ENCODE measurements at places on chromosomes 3 and 15. TPM values are rescaled to one million over a fixed set of nuclear protein-coding genes. Genes with fewer than 3 reads are reported as not detected.

- no peak for DNase-seq
These were observed 45.0 kb downstream of the MED12L start for GRCh38 chr3:151130428-151130827.

Gene POLG
- total RNA-seq, result 58.3 TPM

DNA sequence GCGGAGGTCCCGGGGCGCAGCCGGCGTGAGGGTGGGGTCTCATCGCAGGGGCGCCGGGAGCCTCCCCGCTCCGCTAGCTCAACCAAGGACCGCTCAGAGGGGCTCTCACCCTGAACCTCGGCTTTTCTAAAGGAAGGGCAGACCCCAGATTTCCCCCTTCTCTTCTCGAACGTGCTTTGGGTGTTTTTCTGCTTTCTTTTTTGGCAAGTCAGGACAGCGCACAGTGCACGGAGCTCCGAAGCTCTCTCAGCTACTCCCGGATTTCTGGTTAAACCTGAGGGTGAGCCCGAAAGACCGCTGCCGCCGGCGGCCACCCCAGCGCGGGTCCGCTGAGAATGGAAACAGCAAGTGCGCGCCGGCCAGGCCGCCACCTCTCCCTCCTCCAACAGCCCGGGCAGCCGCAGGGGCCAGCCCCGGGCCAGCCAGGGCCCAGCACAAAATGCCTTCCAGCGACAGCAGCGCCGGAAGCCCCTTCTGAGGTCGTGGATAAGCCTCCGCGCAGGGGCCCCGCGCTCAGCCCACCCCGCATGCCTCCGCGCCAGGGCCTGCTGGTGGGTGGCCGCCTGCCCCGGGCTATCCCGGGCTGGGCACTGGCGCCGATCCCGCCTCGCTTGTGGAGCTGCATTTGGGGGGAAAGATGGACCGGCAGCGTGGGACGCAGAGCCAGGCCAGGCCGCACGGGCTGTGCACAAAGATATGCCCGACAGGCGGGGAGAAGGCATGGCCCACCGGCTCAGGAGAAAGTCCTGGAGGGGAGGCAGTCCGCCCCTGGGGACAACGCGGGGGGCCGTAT, 8.2 kb upstream of the OCA2 start:
- DNase-seq, result no peak

- DNase-seq, result no peak
These were observed 1.8 kb downstream of the LIMD1 start for GRCh38 chr3:45596290-45596791.

Gene ISG20
- 2.9 TPM for total RNA-seq

- no peak for DNase-seq
These were observed 198.7 kb downstream of the CNTN3 start for GRCh38 chr3:74415731-74416130.

Gene NOX5
- 0.50 TPM for total RNA-seq

Gene POU1F1
- not detected for total RNA-seq

Gene ROBO2
- total RNA-seq, result 0.67 TPM

DNA sequence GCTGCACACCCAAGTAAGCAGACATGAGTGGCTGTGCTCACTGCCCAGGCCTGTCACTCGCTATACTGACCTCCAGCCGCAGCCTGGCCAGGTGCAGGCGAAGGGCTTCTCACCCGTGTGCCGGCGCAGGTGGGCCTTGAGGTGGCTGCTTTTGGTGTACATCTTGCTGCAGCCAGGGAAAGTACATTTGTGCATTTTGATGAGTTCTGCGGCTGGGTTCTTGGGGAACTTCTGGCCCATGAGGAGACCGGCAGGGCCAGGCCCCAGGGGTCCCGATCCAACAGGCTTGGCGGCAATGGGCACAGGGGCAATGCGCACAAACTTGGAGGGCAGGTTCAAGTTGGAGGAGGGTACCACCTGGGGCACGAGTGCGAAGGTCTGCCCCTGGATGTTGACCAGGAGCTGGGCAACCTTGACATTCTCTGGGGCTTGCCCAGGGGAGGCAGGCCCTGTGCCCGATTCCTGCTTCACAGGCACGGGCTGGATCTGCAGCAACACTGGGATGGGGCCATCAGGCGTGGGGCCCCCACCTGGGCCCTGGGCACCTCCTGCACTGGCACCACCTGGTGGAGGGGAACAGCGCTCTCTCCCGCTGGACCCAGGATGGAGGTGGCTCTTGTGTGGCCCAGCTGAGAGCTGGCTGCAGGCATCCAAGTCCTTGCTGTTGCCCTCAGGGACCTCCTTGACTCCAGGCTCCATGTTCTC, 5.3 kb downstream of the KLF15 start:
- no peak for DNase-seq

Gene TRANK1
- total RNA-seq, result 0.56 TPM

DNA sequence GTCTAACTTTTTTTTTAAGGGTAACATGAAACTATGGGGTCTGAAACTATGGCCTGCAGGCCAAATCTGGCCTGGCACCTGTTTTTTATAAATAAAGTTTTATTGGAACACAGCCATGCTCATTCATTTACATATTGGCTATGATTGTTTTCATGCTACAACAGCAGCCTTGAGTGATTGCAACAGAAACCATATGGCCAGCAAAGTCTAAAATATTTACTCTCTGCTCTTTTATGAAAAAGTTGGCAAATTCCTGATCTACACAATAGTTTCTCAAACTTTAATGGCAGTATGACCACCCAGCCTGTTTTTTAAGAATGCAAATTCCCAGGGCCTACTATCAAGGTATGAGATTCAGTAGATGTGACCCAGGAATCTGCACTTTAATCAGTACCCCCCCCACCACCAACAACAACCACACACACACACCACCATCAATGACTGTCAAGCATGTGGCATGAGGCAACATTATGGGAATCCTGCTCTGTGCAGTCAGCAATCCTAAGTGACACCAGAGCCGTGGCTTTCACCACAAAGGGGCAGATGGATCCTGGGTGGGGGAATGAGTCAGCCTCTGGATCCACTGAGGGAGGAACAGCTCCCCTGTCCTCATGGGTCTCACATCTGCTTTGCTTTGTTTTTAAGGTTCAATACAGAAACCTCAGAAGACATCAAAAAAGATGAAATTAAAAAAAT, 142.8 kb downstream of the NTRK3 start:
- no peak for DNase-seq

DNA sequence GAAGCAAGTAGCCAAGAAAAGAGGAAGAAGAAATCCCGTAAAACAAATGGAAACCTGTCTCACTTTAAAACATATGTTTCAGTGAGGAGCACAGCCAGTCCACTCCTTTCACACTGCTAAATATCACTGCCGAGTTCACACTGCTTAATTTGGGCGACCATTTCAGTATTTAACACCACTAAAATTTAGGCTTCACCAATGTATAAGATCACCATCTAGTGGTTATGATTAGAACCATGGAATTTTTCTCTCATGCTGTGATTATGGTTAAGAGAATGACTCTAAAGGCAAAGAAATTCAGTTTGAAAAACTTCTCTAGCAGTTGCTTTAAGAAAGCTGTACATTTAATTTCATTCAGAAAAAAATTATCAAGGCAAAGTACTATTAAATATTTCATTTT, 16.6 kb downstream of the SLC4A7 start:
- DNase-seq, result peak; percentile 14

Gene VIPR1
- 21.3 TPM for total RNA-seq

- DNase-seq, result no peak
These were observed 28.4 kb downstream of the THSD4 start for GRCh38 chr15:71143373-71144310.

DNA sequence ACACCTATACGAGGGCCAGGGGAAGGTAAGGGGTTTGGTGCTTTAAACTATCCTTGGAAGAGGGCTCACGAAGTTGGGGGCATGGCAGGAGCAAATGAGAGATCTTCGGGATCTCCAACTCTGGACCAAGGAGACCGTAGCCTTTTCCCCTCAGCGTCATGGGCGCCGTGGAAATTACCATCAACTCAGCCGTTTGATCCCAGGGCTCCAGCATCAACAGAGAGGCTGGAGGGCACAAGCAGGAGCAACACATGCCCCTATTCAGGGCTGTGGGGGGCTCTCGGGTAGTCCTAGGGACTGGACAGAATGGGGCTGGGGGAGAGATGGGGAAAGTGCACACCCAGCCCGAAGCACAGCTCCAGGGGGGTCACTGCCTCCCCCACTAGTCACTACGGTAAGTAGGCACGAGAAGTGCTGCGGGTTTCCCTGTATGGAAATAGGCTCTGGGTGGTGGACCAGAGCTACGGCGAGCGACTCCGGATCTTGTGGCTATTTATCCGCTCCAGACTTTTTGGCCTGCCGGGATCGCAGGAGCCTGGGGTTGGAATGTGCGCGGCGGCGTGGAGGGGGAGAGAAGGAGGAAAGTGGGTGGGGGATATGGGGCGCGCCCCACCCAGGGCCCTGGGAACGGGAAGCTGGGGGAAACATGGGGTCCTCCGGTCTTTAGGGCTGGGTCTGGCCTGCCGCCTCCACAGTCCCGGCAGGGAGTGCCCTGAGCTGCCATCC, 539 bp upstream of the LAMB2 start:
- peak; percentile 84 for DNase-seq

GRCh38 chr3:180420804-180421203, 181.2 kb upstream of the TTC14 start:
- peak; percentile 40 for DNase-seq

DNA sequence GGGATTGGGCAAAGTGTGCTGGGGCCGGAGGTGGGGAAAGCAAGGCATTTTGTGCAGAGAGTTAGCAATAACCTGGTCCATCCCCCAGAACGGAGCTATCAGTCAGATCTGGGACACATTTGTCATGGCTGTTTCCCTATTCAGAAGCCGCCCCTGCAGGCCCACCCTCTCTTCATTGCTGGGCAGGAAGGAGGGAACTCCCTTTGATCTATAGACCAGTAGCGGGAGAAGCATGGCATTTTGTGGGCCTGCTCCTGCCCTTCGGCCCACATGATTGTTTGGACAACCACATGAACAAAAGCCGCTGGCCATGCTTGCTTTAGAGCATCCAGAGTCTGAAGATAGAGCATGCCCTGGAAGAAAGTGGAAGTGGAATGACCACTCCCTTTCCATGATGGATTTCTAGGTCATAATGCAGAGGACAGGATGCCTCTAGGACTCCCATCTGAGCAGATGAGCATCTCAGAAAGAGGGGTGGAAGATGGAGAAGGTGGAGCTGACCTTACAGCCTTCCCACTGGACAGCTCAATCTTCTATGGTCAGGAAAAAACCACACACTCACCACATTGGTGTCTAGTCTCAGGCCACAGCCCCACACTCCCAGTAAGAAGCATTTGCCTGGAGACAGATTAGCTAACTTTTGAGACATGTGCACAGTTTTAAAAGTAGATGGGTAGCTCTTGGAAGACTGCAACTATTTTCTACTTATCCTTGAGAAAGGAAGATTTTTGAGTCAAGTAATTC, 11.9 kb upstream of the LRTM1 start:
- no peak for DNase-seq

Gene TM4SF1
- total RNA-seq, result 49.4 TPM

Gene PSTPIP1
- 3.3 TPM for total RNA-seq

DNA sequence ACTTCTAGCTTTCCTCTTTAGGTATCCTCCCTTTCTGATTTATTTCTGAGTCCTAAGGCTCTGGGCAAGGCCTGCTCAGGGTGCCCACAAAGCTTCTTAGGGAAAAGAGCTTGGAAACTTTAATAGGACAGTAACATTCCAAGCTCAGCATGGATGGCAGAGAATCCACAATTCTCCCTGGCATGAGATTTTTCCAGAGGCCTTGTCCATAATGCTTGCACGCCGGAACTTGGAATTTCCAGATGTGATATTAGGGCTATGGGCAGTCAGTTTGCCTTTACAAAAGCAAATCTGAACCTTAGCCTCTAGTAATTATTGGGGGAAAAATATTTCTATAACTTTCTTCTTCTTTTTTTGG, 139.0 kb upstream of the RBMS3 start:
- DNase-seq, result no peak

DNA sequence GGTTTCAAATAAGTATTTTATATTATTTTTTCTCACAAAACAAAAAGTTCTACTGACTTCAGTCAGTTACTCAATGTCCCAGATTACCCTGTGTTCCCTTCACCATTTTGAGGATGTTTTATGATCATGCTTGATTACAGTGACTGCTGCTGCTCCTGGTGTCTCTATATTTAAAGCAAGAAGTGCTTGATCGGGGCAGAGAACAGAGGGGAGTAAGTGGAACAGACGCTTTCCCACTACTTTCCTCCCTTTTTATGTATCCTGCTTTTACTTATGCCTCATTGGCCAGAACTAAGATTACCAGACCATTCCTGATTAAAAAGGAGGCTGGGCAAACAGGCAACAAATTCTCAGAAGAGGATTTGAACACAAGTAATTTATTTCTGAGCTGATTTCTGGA, 612.1 kb downstream of the VGLL3 start:
- DNase-seq, result no peak

Gene SLC12A1
- not detected for total RNA-seq

Gene CYP1A2
- not detected for total RNA-seq

Gene C3orf49
- not detected for total RNA-seq

DNA sequence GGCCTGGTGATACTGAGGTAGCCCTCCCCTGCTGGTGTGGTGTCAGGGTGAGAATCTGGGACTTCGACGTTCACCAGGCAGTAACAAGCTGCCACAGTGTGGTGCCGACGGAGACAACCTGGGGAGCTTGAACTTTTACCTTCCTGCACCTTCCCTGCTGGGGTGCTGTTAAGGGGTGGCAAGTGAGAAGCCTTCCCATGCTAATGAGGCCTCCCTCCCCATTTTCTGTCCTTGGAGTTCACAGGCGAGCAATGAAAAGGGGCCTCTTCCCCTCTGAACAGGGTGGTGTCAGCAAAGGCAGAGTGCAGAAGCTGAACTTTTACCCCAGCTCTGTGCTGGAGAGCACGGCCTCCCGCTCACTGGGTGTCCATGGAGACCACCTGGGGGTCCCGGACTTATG, 13.5 kb downstream of the MAGEL2 start:
- no peak for DNase-seq

Gene SST
- not detected for total RNA-seq

DNA sequence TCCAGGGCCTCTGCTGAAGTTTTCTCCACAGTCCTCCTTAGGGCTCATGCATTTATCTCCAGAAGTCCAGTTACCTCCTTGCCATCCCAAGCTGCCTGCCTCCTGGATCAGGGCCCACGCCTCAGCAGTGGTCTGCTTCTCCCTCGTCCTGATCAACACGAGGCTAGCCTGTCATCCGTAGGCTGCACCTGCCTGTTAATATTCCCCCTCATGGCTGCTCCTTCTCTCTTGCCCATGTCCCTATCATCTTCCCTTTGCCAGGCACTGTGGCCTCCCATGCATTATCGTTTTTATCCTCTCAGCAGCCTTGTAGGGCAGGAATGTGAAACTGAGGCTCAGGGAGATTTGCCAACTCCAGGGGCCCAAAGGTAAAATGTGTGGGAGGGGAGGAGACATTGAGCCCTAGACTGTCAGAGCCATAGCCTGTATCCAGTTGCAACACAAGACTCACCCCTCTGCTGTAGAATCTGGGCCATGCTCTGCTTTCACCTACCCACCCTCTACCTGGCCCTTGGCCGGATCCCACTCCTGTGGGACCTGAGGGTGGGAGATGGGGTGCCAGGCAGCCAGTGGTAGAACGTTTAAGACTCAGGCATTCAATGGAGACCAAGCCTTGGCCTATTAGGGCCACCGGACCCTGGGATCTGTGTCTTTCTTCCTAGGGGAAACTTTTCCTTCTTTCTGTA, 4.6 kb downstream of the GRM2 start:
- no peak for DNase-seq

Gene ARHGAP11A
- total RNA-seq, result 5.0 TPM

Gene CLDN16
- 0.33 TPM for total RNA-seq

- no peak for DNase-seq
These were observed 441.3 kb downstream of the TBL1XR1 start for GRCh38 chr3:176755977-176756376.

GRCh38 chr3:138460536-138461205, 26.3 kb downstream of the ESYT3 start:
- no peak for DNase-seq

Gene RPUSD2
- total RNA-seq, result 14.9 TPM

GRCh38 chr3:6528951-6529350, 332.0 kb upstream of the GRM7 start:
- DNase-seq, result no peak

GRCh38 chr15:70491641-70492040, 271.7 kb downstream of the UACA start:
- no peak for DNase-seq

Measured in mammary epithelial cell (primary cell).